ENCODE measurements at places on chromosomes 3 and 15.

- H3K27ac ChIP-seq = no peak overlapping the region
- no peak overlapping the region for H3K4me3 ChIP-seq
- peaks cover 6% of the 10 kb centered on the region for H3K4me1 ChIP-seq
- DNase-seq = no peak
- H3K36me3 ChIP-seq = no peaks in the 10 kb centered on the region
Measured at GRCh38 chr15:77964193-77964592, 113.3 kb downstream of the TBC1D2B start.

GRCh38 chr3:30843877-30844276 lies 50.6 kb downstream of the GADL1 start:
- H3K27me3 ChIP-seq = no peaks in the 10 kb centered on the region
- H3K36me3 ChIP-seq = no peaks in the 10 kb centered on the region
- H3K4me3 ChIP-seq = no peak overlapping the region
- no peaks in the 10 kb centered on the region for H3K4me1 ChIP-seq

DNA sequence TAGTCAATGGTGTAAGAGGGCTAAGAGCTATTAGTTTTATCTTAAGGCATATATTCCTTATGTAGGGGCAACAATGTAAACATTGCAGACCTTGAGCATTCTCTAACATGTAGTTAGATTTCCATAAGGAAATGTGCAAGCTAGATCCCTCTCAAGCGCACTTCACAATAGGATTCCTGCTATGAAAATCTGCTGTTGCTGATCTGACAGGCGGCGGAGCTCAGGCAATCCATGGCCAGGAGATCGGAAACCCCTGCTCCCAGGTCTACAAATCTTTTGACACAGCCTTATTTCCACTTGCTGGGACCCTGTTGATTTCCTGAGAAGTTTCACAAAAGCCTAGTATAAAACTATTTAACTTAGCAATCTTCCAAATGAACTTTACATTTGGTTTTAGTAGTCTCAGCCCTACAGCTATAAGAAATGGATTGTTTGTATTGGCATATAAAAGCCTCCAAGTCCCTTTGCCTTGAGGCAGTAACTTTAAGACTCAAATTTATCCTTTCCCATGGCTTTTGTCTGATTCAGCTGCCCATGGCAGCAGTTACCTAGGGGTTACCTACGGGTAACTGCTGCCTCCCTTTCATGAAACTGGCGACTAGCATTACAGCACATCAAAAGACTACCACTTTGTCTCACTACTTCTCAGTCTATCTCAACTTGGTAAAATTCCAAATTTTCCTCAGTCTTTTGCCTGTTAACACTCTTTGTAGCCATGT lies 22.7 kb downstream of the TRA2B start:
- DNase-seq = no peak
- no peak overlapping the region for H3K4me3 ChIP-seq
- no peak overlapping the region for H3K27ac ChIP-seq
- H3K36me3 ChIP-seq = peaks cover 44% of the 10 kb centered on the region
- H3K4me1 ChIP-seq = no peaks in the 10 kb centered on the region
- no peaks in the 10 kb centered on the region for H3K27me3 ChIP-seq

GRCh38 chr3:197487911-197488391 lies 67.8 kb downstream of the BDH1 start:
- no peak overlapping the region for H3K27ac ChIP-seq
- no peaks in the 10 kb centered on the region for H3K4me1 ChIP-seq
- no peak for DNase-seq
- H3K27me3 ChIP-seq = no peaks in the 10 kb centered on the region

- DNase-seq = no peak
- H3K27me3 ChIP-seq = no peaks in the 10 kb centered on the region
- no peaks in the 10 kb centered on the region for H3K36me3 ChIP-seq
- no peak overlapping the region for H3K27ac ChIP-seq
Measured at GRCh38 chr3:30747771-30748281, 141.4 kb downstream of the TGFBR2 start.

GRCh38 chr15:64536244-64536836 lies 76.0 kb downstream of the ZNF609 start:
- DNase-seq = no peak
- peak overlapping the region; percentile 22 for H3K27ac ChIP-seq
- H3K4me1 ChIP-seq = peaks cover 19% of the 10 kb centered on the region
- H3K4me3 ChIP-seq = no peak overlapping the region
- H3K36me3 ChIP-seq = no peaks in the 10 kb centered on the region
- H3K27me3 ChIP-seq = no peaks in the 10 kb centered on the region

DNA sequence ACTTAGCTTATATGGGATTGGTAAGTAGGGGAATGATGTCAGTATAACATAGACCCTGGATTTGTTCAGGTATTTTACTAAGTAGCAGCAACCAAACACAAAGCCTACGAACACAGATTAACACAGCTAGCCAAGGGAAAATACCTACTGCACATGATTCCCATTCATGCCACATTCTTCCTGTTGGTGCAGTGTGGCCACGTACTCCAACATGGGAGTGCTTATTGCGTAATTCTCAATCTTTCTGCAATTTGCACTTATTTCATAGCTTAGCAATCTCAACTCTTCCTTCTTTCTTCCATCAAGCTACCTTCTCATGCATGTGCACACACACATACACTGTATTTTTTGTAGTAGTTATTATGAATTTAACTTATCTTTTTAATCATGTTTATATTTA lies 186.8 kb downstream of the IL5RA start:
- H3K4me1 ChIP-seq = peaks cover 5% of the 10 kb centered on the region
- no peaks in the 10 kb centered on the region for H3K36me3 ChIP-seq
- no peak overlapping the region for H3K4me3 ChIP-seq
- DNase-seq = no peak

- H3K27ac ChIP-seq = peak overlapping the region; percentile 92
- H3K4me3 ChIP-seq = peak overlapping the region; percentile 96
- no peaks in the 10 kb centered on the region for H3K27me3 ChIP-seq
- DNase-seq = no peak
- peaks cover 10% of the 10 kb centered on the region for H3K4me1 ChIP-seq
Measured at GRCh38 chr3:50336452-50337174, 4.0 kb downstream of the RASSF1 start.

DNA sequence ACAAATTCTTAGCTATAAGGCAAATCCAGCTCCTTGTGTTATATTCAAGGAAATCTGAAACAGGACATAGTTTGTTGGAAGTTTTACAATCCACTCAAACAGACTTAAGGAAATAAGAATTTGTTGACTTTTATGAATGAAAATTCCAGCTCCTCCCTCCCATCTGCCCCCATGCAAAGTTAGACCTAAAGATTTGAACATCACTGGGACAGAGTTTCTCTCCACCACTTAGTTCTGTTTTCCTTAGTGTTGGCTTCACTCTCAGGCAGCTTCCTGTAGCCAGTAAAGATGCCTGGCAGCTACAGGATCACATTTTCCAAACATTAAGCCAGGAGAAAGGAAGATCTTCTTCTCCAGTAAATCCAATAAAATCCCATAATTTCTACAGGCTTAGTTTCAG lies 265.0 kb downstream of the TAFA4 start:
- H3K4me1 ChIP-seq = no peaks in the 10 kb centered on the region
- no peak overlapping the region for H3K27ac ChIP-seq
- DNase-seq = no peak

GRCh38 chr3:3189102-3189727 lies 9.7 kb upstream of the CRBN start:
- H3K4me1 ChIP-seq = no peaks in the 10 kb centered on the region
- H3K4me3 ChIP-seq = no peak overlapping the region
- DNase-seq = no peak

- no peaks in the 10 kb centered on the region for H3K4me1 ChIP-seq
- H3K36me3 ChIP-seq = no peaks in the 10 kb centered on the region
- no peak overlapping the region for H3K27ac ChIP-seq
- H3K4me3 ChIP-seq = no peak overlapping the region
Measured at GRCh38 chr15:36331531-36332275, 247.7 kb upstream of the CDIN1 start.

GRCh38 chr3:4067893-4068292 lies 235.3 kb upstream of the SETMAR start:
- no peaks in the 10 kb centered on the region for H3K36me3 ChIP-seq
- H3K4me1 ChIP-seq = peaks cover 8% of the 10 kb centered on the region
- no peak overlapping the region for H3K4me3 ChIP-seq
- H3K27ac ChIP-seq = no peak overlapping the region
- DNase-seq = no peak
- H3K27me3 ChIP-seq = no peaks in the 10 kb centered on the region

DNA sequence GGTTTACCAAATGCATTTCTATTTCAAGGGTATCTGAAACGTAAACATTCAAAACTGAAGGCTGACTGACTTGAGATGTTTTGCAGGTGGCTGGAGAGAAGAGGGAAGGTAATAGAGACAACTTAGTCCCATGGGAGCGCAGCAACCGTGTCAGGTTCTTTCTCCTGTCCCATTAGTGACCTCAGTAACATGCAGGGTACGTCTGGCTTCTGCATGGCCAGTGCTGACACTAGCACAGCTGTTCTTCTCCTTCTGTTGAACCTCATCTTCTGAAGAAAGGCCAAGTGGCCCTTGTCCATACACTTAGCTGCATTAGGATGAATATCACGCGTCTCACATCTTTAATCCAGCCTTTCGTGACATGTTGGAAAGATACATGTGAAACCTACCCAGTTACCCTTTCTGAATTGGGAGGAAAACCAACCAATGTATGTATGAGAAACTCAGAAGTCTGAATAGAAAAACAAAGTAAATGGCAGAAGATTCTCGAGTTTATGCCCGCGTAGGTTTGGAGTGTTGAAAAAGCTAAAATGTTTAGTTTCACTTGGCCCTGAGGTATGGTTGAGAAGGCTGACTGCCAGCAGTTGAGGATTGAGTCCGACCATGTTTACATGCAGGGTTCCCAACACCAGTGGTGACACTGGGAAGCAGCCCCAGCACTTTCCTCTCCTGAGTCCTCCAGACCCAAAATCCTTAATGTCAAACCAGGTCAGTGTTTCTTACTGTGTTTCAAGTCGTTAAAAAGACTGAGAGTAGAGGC lies 10.3 kb downstream of the NCBP2 start:
- peaks cover 14% of the 10 kb centered on the region for H3K36me3 ChIP-seq
- H3K4me1 ChIP-seq = peaks cover 17% of the 10 kb centered on the region
- peak overlapping the region; percentile 65 for H3K27ac ChIP-seq
- no peak for DNase-seq
- H3K27me3 ChIP-seq = no peaks in the 10 kb centered on the region

- H3K27ac ChIP-seq = peak overlapping the region; percentile 20
- H3K27me3 ChIP-seq = no peaks in the 10 kb centered on the region
- no peak overlapping the region for H3K4me3 ChIP-seq
- DNase-seq = no peak
- H3K36me3 ChIP-seq = no peaks in the 10 kb centered on the region
Measured at GRCh38 chr15:99613887-99614647, 48.3 kb downstream of the MEF2A start.

DNA sequence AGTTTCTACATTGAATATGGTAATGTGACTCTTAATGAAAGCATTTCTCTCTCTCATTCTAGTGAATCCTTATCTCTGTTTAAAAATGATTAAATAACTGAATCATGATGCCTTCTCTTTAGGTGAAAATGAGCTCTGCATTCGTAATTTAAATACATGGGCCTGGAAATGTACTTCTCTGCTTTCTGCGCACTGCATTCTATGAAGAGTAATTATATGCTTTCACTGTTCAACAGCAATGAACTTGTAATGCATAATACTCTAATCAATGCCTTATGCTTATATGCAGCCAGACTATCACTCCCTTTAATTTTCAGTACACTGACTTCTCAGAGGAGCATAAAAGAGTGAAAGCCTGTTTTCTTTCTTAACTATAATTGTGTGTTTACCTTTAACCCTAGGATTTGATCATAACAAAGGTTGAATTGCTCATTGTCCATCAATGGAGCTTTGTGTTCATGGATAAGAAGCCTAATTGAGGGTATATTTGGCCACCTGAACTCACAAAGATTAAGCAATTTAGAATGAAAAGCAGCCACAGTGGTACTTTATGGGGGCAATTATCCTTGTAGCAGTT lies 330.8 kb upstream of the PDZRN3 start:
- H3K36me3 ChIP-seq = no peaks in the 10 kb centered on the region
- DNase-seq = no peak
- no peaks in the 10 kb centered on the region for H3K4me1 ChIP-seq
- no peak overlapping the region for H3K27ac ChIP-seq
- H3K4me3 ChIP-seq = no peak overlapping the region

- DNase-seq = no peak
- no peaks in the 10 kb centered on the region for H3K36me3 ChIP-seq
- no peaks in the 10 kb centered on the region for H3K27me3 ChIP-seq
- H3K27ac ChIP-seq = no peak overlapping the region
- no peak overlapping the region for H3K4me3 ChIP-seq
- H3K4me1 ChIP-seq = no peaks in the 10 kb centered on the region
Measured at GRCh38 chr3:39456159-39456558, 11.3 kb upstream of the MOBP start.

GRCh38 chr3:125116311-125117080 lies 60.7 kb upstream of the HEG1 start:
- peaks cover 70% of the 10 kb centered on the region for H3K4me1 ChIP-seq
- DNase-seq = no peak
- H3K36me3 ChIP-seq = no peaks in the 10 kb centered on the region
- no peak overlapping the region for H3K4me3 ChIP-seq

GRCh38 chr15:69725957-69726356 lies 273.3 kb downstream of the RPLP1 start:
- H3K4me1 ChIP-seq = peaks cover 17% of the 10 kb centered on the region
- no peak for DNase-seq
- H3K4me3 ChIP-seq = no peak overlapping the region
- H3K27me3 ChIP-seq = no peaks in the 10 kb centered on the region

DNA sequence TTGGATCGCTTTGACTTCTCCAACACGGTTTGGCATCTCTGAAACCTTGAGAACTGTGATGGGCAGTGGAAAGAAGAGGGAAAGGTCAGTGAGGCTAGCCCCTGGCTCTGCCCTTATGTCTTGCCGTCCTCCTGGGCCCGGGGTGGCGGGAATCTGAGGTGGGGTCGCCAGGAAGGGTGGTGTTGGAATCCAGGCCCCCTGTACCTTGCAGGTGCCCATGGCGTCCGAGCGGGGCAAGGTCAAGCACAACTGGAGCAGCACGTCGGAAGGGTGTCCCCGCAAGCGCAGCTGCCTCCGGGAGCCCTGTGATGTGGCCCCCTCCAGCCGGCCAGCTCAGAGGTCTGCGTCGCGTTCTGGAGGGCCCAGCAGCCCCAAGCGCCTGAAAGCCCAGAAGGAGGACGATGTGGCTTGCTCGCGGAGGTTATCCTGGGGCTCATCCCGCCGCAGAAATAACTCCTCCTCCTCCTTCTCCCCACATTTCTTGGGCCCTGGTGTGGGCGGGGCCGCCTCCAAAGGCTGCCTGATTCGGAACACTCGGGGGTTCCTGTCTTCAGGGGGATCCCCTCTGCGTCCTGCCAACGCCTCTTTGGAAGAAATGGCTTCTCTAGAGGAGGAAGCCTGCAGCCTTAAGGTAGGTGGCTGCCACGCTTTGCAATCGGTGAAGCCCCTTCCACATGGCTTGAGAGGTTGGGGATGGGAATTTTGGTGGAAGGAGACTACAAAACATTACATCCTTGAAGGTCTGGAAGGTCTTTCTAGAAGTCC lies 907 bp downstream of the TATDN2 start:
- H3K27me3 ChIP-seq = no peaks in the 10 kb centered on the region
- no peak for DNase-seq
- peaks cover 6% of the 10 kb centered on the region for H3K4me1 ChIP-seq
- H3K36me3 ChIP-seq = no peaks in the 10 kb centered on the region

DNA sequence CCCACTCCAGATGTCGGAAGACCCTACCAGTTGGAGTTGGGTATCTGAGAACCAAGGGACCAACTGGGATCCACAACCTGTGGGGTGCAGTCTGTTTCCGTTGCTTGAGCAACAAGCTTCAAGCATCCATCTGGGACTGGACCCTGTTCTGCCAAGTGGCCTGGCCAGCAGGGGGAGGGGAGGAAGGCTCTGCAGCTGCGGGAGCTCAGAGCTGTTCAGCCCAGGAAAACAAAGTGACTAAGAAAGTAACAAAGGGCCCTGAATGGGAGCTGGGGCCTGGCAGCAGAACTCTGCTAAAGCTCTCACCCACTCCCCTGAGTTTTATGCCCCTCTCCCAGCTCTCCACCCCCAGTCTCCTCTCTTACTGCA lies 2.7 kb downstream of the TYRO3 start:
- H3K27me3 ChIP-seq = peaks cover 6% of the 10 kb centered on the region
- H3K27ac ChIP-seq = no peak overlapping the region
- peaks cover 8% of the 10 kb centered on the region for H3K4me1 ChIP-seq
- no peaks in the 10 kb centered on the region for H3K36me3 ChIP-seq
- no peak for DNase-seq
